ENCODE measurements at places on chromosomes 5 and 9. TPM values are rescaled to one million over a fixed set of nuclear protein-coding genes. Genes with fewer than 3 reads are reported as not detected.

DNA sequence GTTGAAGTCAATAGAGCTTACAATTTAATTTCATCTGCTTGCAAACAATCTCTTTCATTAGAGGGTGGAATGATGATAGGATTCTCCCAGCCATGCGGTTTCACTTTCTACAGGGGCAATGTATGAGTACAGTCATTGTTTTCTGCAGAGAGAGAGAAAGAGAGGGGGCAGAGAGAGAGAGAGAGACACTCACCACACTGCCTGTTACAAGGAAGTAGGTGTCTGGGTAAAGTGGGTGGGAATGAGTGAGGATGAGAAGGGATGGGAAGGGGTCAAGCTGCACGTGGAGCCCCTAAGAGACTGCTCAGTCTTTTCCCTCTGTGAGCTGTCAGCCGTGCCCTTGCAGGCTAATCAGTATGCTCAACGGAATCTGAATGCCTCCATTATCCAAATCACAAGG is 454.3 kb downstream of the KDM4C start:
- no peak for DNase-seq

DNA sequence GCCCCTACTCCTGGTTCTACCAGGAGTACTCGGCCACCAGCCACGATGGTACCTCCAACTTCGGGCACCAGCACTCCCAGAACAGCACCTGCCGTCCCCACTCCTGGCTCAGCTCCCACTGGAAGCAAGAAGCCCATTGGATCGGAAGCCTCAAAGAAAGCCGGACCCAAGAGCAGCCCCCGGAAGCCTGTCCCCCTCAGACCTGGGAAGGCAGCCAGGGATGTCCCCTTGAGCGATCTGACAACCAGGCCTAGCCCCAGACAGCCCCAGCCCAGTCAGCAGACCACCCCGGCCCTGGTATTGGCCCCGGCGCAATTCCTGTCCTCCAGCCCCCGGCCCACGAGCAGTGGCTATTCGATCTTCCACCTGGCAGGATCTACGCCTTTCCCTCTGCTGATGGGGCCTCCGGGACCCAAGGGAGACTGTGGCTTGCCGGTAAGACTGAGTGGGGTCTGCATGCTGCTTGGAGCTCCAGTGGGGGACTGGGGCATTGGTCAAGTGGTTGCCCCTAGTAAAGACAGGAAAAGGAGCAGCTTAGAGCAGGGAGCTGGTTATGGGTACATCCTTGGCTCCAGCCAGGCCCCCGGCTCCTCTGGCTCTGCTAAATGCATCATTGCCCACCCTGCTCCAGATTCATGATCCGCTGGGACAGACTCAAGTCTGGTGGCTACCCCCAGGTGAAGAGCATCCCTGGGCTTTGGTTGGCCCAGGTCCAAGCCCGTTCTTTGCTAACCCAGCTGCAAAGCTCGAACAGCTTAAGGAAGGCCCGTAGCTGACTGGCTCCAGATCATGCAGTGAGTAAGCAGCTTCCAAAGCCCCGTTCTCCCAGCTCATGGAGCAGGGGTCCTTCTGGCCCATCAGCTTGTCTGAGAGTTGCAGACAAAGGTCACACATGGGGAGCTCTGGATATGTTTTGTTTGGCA is 14.0 kb downstream of the COL27A1 start:
- DNase-seq = no peak

DNA sequence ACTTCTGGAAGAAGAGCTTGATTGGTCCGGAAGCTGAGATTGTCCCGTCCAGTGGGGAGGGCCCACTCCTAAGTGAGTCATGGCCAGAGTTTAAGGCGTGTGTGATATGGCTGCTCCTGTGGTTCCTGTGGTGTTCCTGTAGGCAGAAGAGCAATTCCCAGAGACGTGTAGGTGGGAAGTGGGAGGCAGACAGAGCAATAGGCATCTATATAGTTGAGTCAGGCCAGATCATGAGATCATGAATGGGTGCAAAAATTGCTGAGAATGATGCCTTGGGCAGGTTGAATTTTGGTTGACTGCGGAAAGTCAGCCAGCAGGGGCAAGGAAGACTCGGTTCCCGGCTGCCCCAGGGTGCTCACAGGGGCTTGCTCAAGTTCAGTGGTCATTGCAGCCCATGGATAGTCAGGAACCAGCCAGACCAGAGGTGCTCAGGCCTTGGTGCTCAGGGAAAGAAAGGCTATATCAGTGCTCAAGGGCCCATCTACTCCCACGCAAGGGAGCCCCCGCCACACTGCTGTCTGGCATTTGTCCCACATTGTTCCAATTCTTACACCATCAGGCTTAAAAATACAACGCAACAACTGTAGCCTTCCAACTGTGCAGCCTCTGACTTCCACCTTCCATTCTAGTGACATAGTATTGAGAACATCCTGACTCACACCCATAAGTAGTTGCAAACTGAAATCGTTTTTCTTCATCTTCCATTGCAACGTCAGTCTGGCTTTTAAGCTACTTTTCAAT is 21.0 kb upstream of the GSN start:
- DNase-seq = no peak

- no peak for DNase-seq
Observed at GRCh38 chr5:150567031-150567717, 59.2 kb downstream of the NDST1 start.

- no peak for DNase-seq
Observed at GRCh38 chr9:111683392-111683791, 22.0 kb downstream of the GNG10 start.

Gene RABGAP1
- 27.8 TPM for total RNA-seq

DNA sequence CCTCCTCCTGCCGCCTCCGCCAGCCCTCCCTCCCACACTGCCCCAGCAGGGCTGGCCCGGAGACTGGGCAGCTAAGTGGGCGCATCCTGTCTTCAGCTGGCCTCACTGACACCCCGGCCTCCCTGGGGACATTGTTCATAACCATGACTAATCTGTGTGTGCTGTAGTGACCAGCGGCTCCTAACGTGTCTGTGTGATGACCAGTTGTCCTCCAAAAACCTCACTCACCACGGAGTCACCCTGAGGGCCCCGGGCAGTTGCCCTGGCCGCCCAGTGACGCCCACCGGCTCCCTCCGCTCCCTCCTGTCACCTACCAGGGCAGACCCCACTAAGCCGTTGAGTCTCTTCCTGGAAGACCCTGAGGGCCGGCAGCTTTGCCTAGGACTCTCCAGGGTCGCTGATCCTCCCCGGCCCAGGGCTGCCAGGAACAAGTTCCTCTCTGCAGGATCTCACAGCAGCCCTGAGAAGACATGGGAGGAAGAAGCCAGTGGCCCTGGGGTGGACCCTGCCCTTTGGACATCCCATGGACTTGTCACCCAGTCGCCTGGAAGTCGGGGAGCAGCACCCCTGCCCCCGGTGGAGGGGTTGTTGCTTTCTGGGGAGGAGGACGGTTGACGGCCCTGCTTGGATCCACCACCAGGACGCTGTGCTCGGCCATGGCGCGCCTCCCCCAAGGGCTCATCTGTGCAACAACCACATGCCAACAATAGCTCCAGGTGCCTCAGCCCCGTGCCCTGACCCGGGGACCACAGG is 110.2 kb upstream of the LMX1B start:
- no peak for DNase-seq

- DNase-seq = no peak
Observed at GRCh38 chr5:74471875-74472274, 168.7 kb downstream of the ENC1 start.

DNA sequence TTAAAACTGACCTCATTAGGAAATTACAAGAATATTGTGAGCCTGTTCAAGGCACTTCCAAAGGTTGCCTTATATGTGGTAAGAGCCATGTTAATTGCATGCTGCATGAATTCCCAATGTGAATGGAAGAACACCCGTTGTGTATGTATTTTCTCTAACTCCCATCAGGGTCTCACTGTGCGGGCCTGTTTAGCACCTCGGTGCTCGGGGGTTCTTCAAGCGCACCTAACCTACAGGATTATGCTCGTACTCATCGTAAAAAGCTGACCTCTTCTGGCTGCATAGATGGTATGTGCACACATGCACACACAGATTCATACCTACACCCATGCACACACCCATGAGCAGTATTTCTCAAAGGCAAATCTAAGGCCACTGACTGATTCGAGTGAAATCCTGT is 66.1 kb downstream of the PPIP5K2 start:
- no peak for DNase-seq

Gene FBN2
- 18.5 TPM for total RNA-seq

Gene GNAQ
- 46.2 TPM for total RNA-seq

- DNase-seq = no peak
Observed at GRCh38 chr5:170278611-170279458, 18.7 kb downstream of the LCP2 start.

DNA sequence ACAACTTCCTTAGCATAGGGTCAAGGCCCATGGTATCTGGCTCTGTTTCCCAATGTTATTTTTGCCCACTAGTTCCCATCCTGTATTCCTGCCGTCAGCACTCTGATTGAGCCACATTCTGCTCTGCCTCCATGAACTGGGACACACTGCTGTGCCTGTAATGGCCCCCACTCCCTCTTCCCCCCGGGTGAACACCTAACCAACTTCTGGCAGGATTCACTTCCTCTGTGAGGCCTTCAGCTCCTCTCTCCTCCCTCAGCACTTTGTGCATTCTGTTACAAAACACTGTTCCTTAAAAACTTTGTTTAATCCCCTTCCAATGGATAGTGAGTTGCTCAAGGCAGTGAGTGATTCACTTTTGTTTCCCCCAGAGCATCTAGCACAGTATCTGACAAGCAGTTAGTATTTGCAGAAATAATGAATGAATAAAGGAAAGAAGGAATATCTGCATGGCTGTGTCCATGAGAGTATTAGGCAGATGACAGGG is 183.6 kb downstream of the EFNA5 start:
- no peak for DNase-seq

- DNase-seq = no peak
Observed at GRCh38 chr5:116507051-116507537, 67.5 kb downstream of the SEMA6A start.

Gene RANBP3L
- not detected for total RNA-seq

Gene DOCK2
- total RNA-seq = 3.5 TPM

DNA sequence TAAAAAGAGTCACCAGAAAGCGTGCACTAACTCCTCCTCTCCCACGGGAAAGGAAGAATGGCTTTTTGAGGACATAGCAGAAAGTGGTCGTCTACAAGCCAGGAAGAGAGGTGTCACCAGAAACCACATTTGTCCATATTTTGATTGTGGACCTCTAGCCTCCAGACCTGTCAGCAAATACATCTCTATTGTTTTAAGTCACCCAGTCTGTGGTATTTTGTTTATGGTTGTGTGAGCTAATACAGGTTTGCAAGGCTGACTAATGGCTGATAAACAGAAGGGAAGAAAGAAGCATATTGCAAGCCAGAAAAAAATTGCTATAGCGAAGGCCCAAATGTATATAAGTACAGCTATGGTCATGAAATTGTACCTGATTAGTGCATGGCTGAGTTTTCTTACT is 21.4 kb downstream of the WDR70 start:
- no peak for DNase-seq

All from SJSA1 (cell line).